ENCODE measurements at places on chromosomes 12 and 14.

DNA sequence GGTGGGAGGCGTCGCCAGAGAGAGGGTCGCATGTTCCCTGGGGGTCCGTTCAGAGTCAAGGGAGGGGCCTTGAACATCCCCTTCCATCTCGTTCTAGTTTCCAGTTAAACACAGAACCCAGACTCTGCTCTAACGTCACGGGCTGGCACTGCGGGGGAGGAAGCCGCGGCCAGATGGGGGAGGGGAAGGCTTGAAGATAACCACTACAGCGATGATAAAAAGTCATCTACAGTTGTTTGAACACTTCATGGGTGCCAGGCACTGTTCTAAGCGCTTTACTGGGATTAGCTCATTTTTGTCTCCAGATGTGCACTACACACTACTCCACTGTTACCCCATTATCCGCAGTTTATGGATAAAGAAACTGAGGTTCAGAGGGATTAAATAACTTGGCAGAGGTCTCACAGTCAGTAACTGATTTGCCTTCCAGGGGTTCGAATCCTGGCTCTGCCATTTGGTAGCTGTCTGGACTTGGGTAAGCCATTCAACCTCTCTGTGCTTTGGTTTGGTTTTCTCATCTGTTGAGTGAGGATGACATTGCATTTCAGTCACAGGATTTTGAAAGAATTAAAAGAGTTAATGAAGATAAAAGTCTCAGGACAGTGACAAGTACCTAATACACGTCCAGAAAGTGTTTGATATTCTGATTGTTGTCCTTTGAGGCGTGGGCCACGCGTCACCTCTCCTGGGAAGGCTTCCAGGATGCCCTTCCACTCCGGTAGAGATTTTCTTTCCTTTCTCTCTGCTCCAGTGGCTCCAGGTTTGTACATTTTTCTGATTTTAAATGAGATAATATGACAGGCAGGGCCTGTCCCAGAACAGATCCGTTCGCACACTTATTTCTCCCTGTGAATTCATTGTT is 798 bp upstream of the RASAL1 start:
- no peak for DNase-seq

DNA sequence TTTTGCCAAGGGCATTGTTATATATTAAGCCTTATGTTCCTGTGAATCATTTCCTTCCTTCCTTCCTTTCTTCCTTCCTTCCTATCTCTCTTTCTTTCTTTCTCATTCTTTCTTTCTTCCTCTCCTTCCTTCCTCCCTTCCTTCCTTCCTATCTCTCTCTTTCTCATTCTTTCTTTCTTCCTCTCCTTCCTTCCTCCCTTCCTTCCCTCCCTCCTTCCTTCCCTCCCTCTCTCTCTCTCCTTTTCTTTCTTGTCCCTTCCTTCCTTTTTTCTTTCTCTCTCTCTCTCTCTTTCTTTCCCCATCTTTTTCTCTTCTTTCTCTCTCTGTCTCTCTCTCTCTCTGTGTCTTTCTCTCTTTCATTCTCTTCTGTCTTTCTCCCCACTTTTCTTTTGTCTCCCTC is 226.6 kb downstream of the ETNK1 start:
- no peak for DNase-seq

DNA sequence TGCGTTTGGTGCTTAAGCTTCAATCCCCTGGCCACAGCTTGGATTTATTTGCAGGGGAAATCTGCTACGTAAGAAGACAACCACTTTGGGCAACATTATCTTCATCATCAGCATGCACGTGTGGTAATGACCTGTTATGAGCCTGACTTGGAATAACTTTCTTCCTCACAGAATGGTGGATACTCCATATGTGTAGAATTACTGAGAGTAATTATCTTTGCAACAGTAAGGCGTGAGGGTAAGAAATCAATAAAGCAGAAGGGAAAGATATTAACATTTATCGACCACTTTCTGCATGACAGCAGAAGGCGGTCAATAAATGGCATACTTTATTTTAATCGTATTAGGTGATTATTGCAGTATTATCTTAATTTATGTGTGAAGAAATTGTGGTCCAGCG is 152.7 kb downstream of the RGS6 start:
- DNase-seq, result no peak

- no peak for DNase-seq
These were observed 119.6 kb downstream of the GCH1 start for GRCh38 chr14:54782751-54783659.

- no peak for DNase-seq
These were observed 3.9 kb downstream of the ANKRD33 start for GRCh38 chr12:51891843-51892242.

DNA sequence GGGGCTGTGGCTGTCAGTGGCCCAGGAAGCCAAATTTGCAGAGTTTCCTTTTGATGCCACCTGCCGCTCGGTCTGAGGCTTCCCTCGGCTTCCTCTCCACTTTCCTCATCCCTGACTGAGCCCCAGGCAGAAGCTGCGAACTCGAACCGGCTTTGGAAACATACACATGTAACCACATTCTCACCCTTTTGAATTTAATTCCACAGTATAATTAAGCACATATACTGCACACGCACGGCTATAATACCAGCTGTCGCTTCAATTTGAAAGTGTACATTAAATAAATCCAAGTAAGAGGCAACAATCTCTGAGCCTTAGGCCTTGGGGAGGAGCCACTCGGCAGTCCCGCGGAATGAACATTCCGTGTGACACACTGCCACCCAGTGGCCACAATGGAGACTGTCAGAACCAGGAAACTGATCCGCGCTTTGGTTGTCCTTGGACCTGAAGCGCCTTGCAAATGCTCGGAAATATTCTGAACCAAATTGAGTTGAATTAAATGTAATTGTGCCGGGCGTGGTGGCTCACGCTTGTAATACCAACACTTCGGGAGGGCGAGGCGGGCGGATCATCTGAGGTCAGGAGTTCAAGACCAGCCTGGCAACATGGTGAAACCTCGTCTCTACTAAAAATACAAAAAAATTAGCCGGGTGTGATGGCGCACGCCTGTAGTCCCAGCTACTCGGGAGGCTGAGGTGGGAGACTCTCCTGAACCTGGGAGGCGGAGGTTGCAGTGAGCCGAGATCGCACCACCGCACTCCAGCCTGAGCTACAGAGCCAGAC is 117.9 kb upstream of the TMPO start:
- DNase-seq, result peak; percentile 67

DNA sequence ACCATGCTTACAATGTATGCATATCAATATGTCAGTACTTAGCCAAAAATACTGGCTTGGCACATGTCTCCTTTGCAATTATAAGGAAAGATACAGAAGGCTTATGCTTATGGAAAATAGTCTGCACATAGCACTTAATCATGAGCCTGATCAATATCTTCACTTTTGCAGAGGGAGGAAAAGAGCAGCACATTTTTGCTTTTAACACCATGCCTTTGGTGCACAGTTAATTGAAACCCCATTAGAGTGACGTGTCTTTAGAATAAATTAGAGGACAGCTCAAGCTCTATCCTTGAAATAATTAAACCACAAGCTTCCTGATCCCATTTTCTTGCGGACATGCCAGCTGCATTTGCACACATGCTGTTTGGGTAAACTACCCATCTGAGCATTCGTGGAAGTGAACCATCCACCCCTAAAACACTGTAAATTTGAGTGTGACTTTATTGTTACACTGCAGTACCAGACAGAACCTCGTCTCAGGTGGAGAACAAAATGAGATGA is 839.9 kb upstream of the MGAT4C start:
- no peak for DNase-seq

DNA sequence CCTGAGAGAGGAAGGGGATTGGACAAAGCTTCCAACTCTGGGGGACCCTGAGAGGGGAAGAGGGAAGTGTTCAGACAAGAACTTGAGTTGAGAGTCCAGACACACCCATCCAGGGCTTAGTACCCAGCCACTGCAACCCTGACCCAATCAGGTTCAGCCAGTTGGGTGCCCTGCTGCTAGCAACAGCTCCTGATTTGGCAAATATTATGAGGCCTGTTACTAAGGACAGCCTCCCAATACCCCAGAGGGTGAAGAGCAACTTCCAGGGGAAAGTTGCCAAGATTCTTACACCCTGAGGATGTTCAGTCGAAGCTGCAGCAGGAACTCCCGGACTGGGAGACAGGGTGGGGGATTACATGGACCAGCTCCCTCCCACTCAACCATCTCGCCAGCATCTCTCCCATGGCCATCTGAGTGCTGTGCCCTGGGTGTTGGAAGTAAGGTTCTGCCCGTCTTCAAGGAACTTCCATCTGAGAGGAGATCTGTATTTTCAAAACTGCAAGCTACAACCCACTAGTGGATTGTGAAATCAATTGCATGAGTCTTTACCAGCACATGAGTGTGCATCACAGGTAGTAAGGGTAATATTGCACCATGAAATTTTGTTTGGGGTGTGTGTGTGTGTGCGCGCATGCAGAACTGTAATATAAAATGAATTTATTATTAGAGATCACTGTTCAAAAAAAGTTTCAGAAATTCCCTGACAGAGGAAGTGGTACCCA is 11.5 kb upstream of the KRT78 start:
- DNase-seq, result no peak

GRCh38 chr12:93338598-93338997 is 39.1 kb upstream of the NUDT4 start:
- DNase-seq, result no peak

- DNase-seq, result no peak
These were observed 86.1 kb upstream of the DYNC1H1 start for GRCh38 chr14:101878211-101878821.

DNA sequence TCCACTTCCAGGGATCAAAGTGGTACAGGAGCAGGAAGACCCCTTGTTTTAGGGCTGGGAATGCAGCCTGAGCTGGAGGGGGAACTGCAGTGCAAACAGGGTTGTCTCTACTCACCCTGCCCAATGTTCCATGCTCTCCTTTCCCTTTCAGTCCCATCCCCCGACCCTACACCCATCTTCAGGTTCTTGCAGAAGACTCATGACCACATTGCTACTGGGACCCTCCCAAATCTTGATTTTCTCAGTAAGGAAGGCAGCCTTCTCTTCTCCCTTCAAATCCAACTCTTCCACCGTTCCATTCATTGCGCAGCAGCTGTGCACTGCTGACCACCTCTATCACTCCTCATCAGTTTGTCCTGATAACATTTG is 1.9 kb downstream of the SERPINA11 start:
- DNase-seq, result no peak

- no peak for DNase-seq
These were observed 788 bp downstream of the TEX52 start for GRCh38 chr12:2856051-2856450.

DNA sequence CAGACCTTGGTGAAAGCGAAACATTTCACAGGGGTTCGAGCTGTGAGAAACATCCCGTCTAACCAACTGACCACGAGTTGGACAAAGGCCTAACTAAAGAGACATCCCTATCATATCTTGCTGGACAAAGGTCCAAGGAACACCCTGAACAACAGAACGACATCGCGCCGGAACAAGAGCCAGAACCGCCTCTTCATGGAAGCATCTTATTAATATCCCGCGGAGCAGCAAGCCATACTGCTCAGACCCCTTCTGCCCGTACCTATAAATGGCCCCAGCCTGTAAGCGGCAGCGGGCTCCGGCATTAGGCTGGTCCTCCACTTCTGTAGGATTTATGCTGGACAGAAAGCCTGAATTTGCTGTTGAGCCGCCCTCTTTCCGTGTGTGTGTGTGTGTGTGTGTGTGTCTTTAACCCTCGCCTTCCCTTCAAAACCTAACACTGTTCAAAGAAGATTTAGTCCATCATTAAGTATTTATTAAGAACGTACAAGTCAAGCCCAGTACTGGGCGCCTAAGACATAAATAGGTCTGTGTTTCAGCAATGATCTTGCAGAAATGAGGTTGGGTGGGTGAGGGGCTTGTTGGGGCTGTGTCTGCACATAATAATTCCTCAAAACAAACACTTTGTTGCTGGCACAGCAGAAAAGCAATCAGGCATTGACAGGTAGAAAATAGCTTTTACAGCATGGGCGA is 1.9 kb downstream of the SLC6A15 start:
- peak; percentile 25 for DNase-seq

DNA sequence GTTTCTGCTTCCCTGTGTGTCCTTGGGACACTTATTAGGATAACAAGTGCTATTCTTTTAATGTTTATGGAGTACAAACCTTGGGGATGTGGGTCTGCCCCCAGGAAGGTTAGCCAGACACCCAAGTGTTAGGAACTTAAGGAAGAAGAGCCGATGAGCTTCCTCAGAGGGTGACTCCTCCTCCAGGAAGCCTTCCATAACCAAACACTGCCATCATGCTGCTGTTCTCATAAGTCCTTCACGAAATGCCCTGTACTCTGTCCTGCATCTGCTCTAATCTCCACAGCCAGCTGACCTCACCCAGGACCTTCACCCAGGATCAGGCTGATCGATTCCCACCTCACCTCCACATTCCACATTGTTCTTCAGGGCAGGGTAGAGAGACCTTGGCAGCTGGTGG is 1.2 kb upstream of the KRT85 start:
- DNase-seq, result no peak

DNA sequence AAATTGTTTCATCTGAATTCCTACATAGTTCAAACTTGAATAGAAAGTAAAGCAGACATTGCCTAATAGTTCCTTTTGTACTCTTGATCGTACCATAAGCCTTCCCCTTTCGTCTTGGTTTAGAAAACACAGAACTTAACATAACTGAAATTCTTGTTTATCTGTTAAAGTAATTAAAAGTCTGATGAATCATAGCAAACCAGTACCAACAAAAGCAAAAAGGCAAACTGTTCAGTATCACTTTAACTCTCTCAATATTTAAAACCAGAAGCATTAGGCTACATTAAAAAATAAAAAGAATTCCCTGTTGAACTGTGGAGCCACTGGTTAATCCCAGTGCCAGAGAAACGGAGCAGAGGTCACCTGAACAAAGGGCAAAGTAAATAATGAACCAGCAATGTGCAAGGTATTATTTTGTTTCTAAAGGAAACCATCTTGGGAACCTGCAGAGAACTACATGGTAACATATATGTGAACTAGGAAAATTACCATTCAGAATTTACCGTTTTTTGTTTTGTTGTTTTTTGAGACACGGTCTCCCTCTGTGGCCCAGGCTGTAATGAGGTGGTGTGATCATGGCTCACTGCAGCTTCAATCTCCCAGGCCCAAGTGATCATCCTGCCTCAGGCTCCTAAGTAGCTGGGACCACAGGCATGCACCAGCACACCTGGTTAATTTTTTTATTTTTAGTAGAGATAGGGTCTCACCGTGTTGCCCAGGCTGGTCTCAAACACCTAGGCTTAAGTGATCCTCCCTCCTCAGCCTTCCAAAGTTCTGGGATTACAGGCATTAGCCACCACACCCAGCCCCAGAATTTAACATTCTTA is 17.1 kb upstream of the HIGD1C start:
- DNase-seq, result no peak

GRCh38 chr14:104794993-104795780 is at the start of gene AKT1:
Gene AKT1, minus strand, starts transcription at chr14:104795748. Its CDS starts 3,105 bp downstream, at chr14:104792643.
- no peak for DNase-seq

GRCh38 chr12:2454601-2455177 is 340.1 kb upstream of the FKBP4 start:
- DNase-seq, result no peak

DNA sequence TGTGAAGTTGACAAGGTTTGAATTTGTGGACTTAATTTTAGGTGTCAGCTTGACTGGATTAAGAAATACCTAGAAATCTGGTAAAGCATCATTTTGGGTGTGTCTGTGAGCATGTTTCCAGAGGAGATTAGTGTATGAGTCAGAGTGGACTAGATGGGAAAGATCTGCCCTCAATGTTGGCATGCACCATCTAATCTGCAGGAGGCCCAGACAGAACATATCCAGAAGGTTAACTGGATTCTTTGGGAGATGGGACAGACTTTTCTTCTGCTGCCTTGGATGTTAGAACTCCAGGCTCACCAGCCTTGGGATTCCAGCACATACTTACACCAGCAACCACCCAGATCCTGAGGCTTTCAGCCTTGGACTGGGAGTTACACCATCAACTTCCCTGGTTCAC is 14.1 kb downstream of the SGPP1 start:
- DNase-seq, result no peak

Data from brain pericyte (primary cell).